Esophagus squamous epithelium (tissue), 5 donors: ENCODE measurements at places on chromosomes 12 and 14. TPM values are rescaled to one million over a fixed set of nuclear protein-coding genes. Genes with fewer than 3 reads are reported as not detected.

DNA sequence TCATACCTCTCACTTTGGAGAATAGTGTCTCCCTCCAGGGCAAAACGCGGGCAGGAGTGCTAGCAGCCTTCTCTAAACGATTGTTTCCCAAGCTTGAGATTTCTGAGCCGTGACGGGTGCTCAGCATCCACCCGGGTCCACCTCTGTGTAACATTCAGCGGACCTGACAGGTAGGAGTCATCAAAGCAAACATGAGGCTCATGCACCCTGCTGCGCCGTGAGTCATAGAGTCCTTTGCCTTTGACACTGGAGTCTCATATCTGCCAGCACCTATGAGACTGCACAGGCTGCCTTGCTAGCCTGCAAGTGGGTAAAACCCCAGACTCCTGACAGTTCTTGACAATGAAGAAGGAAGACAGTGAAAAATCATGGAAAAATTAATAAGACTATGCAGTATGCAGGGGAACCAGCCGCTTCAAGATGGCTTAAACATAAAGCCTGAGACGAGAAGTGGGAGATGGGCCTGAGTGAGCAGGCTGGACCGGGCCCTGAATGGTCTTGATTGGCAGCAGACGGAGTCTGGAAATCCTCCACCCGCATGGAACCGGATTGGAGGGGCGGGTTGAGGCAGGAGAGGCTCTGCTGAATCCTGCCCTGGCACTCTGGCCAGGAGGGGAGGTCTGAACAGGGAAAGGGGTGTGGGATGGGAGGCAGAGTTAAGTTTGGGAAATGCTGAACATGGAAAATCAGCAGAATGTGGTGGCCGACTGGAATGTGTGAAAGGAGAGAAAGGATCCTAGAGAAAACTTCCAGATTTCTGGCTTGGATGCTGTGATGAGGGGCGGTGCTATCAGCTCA, 54.2 kb downstream of the LGMN start:
- H3K36me3 ChIP-seq = no peaks in the 10 kb centered on the region
- peaks cover 22% of the 10 kb centered on the region for H3K4me1 ChIP-seq
- H3K4me3 ChIP-seq = no peak overlapping the region
- no peaks in the 10 kb centered on the region for H3K27me3 ChIP-seq
- no peak overlapping the region for H3K27ac ChIP-seq

DNA sequence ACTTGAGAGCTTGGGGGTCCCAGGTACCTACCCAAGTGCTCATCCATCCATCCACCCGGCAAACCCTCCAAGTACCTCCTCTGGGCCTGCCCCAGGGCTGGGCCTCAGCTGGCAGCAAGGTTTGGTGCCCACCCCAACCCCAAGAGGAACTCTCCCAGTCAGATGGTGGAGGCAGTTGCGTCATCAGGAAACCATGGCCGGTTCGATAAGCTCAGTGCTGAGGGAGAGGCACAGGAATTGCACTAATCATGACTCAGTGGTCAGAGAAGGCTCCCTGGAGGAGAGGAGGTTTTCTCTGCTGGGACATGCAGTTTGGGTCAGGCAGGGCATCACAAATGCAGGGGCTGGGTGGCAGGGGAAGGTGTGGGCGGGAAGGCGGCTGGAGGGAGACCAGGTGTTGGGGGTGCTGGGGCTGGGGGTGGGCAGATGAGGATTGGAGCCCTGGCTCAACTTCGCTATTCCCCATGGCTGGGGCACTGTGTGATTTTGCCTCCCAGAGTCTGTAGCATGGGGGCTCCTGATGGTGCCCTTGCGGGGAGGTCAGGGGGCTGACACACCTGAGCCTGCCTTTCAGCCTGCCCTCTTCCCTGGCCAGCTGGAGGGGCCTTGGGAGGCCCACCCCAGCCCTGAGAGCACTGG, 32.2 kb downstream of the SH2B3 start:
- H3K4me1 ChIP-seq = peaks cover 17% of the 10 kb centered on the region
- no peak overlapping the region for H3K4me3 ChIP-seq
- no peaks in the 10 kb centered on the region for H3K27me3 ChIP-seq

DNA sequence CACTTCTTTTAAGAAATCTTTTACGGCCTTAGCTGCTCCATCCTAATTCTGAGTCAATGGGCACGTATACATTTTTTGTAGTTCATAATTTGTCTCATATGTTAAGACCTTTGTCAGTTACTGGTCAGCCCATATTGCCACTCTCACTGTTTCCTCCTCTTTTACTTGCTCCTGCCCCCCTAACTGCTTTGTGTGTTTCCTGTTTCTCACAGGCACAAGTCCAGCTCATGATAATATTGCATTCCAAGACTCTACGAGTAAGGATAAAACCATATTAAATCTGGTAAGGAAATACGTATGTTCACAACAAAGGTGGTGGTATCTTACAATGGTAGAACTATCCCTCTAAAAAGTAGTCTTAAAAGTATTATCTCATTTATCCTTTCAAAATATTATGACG, 111.7 kb downstream of the DNAI7 start:
- no peaks in the 10 kb centered on the region for H3K27me3 ChIP-seq
- H3K4me1 ChIP-seq = no peaks in the 10 kb centered on the region

DNA sequence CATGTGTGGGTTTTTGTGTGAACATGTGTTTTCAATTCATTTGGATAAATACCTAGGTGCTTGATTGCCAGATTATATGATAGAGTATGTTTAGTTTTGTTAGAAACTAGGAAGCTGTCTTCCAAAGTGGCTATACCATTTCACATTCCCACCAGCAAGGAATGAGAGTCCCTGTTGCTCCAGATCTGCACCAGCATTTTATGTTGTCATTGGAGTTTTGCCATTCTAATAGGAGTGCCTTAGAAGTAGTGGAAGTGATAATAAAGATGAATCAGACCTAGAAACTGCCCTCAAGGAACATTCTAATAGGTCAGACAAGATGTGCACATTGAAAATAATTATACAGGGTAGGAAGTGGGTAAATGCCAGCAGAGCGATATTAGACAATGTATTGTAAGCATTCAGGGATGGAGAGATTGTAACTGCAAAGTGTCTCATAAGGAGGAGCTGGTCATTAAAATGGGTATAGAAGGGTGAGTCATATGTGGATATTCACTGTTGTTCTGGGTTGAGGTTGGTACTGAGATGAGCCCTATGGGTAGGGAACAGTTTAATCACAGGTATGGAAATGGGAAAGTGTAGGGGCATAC, 71.4 kb downstream of the MNAT1 start:
- H3K4me3 ChIP-seq = no peak overlapping the region
- no peaks in the 10 kb centered on the region for H3K27me3 ChIP-seq
- no peaks in the 10 kb centered on the region for H3K36me3 ChIP-seq
- H3K27ac ChIP-seq = no peak overlapping the region
- no peak for DNase-seq
- H3K4me1 ChIP-seq = no peaks in the 10 kb centered on the region

NOVA1 gene
- total RNA-seq = 1.9 TPM

AQP2 gene
- total RNA-seq = not detected

KRT85 gene
- not detected for total RNA-seq

BIN2 gene
- 3.8 TPM for total RNA-seq

SPRYD3 gene
- total RNA-seq = 41.4 TPM

ARHGEF40 gene
- total RNA-seq = 10.3 TPM
